ENCODE measurements at places on chromosomes 16 and 17.

GRCh38 chr17:352421-353212, at the start of gene RPH3AL:
RPH3AL (minus strand) TSS chr17:352807; CDS start chr17:327543, 25,264 bp downstream.
- DNase-seq: no peak

- DNase-seq: no peak
Observed at GRCh38 chr17:50765454-50766221, 1.7 kb downstream of the ANKRD40CL start.

- no peak for DNase-seq
Observed at GRCh38 chr17:82445542-82445941, 5.0 kb downstream of the CYBC1 start.

- DNase-seq: no peak
Observed at GRCh38 chr16:22324787-22325597, 27.8 kb downstream of the POLR3E start.

- DNase-seq: peak; percentile 48
Observed at GRCh38 chr16:86834451-86835035, 256.2 kb downstream of the FOXL1 start.

- peak; percentile 87 for DNase-seq
Observed at GRCh38 chr17:693791-694638, 20.6 kb downstream of the VPS53 start.

- DNase-seq: no peak
Observed at GRCh38 chr17:72152387-72152929, 31.6 kb downstream of the SOX9 start.

DNA sequence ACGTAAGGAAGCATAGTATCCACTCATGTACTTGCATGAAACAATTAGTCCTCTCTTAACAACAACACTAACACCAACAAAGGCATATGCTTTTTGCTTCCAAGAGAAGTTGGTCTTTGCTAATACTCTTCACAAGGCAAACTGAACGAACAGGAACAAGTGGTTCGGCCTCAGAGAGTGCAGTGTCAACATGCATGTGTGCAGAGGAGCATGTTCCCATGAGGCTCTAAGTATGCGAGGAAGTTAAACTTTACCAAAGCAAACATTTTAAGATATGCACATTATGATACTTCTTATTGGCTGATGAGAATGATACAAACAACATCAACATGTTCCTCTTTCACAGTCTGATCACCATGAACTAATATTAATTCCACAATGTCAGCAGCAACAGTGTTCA, 285.3 kb upstream of the IRX5 start:
- DNase-seq: no peak

DNA sequence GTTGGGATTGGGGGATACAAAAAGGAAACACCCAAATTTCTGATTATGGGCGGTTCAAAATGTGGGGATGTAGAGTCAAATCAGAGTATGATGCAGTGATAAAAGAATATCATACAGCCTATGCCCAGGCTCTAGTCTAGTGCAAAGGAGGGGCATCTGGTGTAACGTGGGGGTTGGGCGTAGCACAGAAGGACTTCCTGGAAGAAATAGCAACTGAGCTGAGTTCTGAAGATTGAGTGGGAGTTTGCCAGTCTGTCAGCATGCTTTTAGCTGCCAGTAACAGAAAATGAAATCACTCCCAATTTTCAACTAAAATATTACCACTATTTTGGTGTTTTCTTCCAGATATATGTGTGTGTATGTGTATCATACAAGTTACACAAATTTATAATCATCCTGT, 196.9 kb downstream of the SPECC1 start:
- DNase-seq: peak; percentile 42

GRCh38 chr16:77758046-77758445, 30.3 kb upstream of the VAT1L start:
- no peak for DNase-seq

- DNase-seq: no peak
Observed at GRCh38 chr17:3745071-3745470, 21.4 kb downstream of the HASPIN start.

- DNase-seq: no peak
Observed at GRCh38 chr16:17529982-17530760, 59.4 kb upstream of the XYLT1 start.

DNA sequence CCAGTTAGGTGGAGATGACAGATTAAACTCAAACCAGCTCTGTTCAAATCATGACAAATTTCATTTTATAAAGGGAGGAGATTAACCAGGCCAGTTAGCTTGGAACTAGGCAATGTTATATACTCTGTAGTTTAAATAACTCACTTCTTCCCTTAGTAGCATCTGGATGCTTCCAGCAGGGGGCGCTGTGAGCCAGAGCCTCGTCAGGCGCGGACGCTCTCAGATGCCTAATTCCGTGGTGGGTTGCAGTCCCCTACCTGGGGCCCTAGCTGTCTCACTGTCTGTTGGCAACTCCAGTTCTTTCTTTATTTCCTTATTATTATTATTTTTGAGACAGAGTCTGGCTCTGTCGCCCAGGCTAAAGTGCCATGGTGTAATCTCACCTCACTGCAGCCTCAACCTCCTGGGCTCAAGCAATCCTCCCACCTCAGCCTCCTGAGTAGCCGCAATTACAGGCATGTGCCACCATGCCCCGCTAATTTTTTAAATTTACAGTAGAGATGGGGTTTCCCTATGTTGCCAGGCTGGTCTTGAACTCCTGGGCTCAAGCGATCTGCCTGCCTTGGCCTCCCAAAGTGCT, 17.3 kb upstream of the WFDC1 start:
- DNase-seq: peak; percentile 65

- DNase-seq: no peak
Observed at GRCh38 chr16:79599837-79600637, 500 bp downstream of the MAF start.

DNA sequence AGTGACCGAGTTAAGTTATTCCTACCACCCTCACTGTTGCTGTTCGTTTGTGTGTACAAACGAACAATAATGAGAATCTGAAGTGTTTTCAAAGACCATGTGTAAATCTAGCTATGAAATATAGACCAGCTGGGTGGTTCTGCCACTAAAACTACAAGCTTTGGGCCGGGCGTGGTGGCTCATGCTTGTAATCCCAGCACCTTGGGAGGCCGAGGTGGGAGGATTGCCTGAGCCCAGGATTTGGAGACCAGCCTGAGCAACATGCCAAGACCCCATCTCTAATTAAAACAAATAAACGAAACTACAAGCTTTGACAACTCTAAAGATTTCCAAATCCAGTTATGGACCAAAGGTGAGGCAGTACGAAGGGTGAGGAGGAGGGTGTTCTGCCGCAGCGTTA, 973 bp downstream of the RECQL5 start:
- no peak for DNase-seq

Measured in HTR-8/SVneo (cell line).